ENCODE measurements at places on chromosomes 4 and X.

GRCh38 chr4:151530783-151531182 lies 121.8 kb downstream of the FHIP1A start:
- no peak for DNase-seq

DNA sequence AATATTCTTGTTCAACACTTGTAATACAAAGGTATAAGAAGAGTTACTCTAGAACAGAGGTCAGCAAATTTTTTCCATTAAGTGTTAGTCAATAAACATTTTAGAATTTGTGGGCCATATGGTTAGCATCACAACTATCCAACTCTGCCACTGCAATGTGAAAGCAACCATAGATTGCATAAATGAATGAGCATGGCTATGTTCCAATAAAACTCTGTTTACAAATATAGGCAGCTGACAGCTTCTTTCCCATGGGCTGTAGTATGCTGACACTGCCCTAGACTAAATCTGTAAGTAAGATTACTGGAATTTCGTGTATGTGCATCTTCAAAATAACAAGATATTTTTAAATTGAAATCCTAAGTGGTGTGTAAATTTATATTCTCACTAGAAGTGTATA lies 73.7 kb downstream of the GABRA2 start:
- DNase-seq: no peak

DNA sequence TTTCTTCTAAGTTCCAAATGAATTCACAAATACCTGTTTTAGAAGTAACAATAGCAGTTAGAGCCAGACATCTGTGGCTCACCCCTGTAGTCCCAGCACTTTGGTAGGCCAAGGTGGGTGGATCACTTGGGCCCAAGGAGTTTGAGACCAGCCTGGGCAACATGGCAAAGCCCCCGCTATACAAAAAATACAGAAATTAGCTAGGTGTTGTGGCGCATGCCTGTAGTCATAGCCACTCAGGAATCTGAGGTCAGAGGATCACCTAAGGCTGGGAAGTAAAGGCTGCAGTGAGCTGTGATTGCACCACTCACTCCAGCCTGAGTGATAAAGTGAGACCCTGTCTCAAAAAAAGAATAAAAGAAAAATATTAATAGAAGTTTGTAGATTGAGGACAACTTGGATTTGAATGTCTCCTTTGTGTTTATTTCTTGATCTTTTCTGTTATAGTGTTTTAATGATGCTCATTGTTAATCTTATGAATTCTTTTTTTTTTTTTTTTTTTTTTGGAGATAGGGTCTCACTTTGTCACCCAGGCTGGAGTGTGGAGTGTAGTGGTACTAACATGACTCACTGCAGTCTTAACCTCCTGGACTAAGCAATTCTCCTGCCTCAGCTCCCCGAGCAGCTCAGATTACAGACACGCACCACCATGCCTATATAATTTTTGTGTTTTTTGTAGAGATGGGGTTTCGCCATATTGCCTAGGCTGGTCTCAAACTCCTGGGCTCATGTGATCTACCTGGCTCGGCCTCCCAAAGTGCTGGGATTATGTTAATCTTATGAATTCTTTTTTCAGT lies 30.7 kb upstream of the RAPGEF2 start:
- DNase-seq: no peak

GRCh38 chr4:73575660-73576059 lies 44.6 kb downstream of the RASSF6 start:
- DNase-seq: no peak

DNA sequence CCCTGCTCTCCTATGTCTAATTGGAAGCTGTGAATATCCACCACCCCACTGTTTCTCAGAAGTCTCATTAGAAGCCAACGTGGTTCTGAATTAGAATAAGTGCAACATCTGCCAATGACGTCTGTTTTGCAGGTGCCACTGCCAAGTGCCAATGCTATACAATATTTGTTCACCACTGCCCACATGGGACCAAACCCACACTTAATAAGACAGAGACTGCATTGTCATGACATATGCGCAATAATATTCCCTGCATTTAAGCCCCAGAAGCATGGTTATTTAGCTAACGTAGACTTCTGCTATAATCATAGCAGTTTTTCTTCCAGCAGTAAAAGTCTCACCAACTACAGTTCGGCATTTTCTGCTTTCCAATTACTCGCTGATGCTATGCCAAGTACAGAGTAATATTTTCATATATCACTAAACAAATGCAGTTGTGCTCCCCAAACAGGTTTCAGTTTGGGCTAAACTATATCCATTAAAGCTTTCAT lies 262.5 kb upstream of the PCDH18 start:
- DNase-seq: peak; percentile 46

DNA sequence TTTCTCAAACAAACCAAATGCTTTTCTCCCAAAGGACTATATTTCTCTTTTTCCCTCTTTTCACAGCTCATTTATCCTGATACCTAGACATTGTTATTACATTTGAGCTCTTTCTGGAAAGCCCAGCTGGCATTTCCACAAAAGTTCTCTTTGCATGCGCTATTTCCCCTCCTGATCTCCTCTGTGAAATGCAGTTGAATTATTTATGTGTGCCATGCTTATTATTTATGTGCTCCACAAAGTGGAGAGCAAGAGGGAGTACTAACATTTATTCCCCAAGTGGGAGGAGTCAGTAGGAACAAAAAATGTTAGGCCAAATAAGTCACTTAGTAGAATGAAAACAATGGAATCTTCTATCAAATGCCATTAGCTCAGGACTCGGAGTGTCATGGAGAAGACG lies 626.6 kb upstream of the IGFBP7 start:
- DNase-seq: no peak

GRCh38 chrX:33183361-33183760 lies 28.0 kb downstream of the DMD start:
- peak; percentile 18 for DNase-seq

DNA sequence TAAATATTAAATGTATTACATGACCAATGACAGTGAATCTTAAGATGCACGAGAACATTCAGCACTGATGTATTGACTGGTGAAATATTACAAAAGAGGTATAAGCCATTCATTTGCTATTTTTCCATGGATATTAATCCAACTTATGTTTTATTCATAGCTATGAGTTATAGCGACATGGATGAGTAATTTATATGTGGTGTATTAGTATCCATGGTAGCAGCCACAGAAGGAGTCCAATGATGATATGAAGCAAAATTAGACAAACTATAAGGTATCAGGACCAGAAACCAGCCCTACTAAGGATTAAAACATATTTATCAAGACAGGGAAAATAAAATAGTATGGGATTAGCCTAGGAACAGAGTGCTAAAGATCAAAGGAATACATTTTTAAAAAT lies 50.7 kb downstream of the THAP9 start:
- no peak for DNase-seq

DNA sequence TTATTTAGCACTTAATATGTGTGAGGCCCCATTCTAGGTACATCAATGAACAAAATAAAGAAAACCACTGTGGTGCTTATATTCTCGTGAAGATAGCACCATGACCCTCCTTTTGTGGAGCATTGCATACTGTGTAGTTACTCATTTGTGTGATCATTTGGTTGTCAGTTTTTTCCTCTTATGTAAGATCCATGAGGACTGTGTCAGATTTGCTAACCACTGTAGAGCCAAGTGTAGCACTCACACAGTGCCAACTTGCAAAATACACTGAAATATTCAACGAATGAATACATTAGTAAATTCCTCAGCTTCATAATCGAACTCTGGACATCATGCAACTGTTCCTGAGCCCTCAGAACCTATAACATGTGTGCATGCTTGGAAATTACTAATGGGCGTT lies 29.5 kb upstream of the SETD7 start:
- no peak for DNase-seq

Measured in hindlimb muscle (tissue), 1 donor.